ENCODE measurements at places on chromosomes 3 and 15.

GRCh38 chr15:23467110-23467600 lies 20.1 kb upstream of the GOLGA6L2 start:
- peak; percentile 36 for DNase-seq

GRCh38 chr3:178353006-178353694 lies 183.1 kb upstream of the KCNMB2 start:
- DNase-seq, result no peak

GRCh38 chr3:108281670-108282069 lies 14.7 kb upstream of the HHLA2 start:
- DNase-seq, result no peak

GRCh38 chr3:2976212-2976611 lies 134.0 kb downstream of the IL5RA start:
- no peak for DNase-seq

DNA sequence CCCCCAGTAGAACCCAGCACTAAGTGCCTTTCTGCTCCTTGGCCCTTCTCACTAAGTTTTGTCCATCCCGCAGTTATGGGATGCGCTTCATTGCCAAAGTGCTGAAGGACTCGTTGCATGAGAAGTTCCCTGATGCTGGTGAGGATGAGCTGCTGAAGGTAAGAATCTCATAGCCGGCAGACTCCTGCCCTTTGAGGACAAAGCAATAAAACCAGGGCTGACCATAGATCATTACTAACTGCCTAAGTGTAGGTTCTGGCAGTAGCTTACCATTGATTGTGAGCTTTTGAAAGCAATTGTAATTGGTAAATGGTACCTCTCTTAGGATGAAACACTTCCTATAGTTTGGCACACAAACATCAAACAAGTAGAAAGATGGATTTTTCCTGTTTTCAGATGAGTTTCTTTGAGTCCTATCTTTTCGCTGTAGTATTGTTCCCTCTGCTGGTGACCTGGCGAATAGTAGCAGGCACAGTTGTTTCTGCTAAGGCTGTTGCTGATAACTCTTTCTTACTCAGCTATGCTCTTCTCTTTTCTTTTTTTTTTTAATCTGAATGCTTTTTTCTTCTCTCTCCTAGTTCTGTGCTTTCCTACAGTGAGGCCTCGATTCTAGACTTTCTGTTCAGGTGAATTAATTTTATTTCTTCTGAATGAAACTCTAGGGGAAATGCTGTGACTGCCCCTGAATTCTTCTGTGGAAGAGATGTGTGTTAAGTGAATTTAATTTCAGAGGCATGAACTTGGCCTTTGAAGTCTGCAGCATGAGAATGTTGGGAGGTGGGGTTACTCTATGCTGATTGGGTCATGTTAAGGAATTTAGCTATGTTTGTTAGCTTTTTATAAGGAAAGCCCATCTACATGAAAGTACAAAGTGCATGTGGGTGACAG lies 47.4 kb upstream of the CRTC3 start:
- DNase-seq, result peak; percentile 45

GRCh38 chr15:80275961-80276360 lies 23.9 kb upstream of the CTXND1 start:
- DNase-seq, result peak; percentile 70

DNA sequence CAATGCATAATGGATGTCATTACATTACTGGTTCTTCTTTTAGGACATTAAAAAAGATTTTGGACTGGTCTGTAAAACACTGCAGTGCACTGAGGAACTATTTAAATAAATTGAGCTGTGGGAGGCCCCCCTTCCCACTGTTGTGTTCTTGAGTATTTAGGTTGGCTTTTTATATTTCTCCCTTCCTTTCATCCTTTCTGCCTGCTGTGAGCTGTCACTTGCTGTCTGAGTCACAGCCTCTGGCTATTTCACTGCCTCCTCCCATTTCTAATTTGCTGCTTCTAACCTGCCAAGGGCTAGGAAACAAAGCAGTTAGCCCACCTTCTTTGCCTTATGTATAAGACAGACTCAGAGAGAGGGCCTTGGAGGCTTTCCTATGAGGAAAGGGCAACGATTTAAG lies 89.0 kb upstream of the FNDC3B start:
- peak; percentile 43 for DNase-seq

DNA sequence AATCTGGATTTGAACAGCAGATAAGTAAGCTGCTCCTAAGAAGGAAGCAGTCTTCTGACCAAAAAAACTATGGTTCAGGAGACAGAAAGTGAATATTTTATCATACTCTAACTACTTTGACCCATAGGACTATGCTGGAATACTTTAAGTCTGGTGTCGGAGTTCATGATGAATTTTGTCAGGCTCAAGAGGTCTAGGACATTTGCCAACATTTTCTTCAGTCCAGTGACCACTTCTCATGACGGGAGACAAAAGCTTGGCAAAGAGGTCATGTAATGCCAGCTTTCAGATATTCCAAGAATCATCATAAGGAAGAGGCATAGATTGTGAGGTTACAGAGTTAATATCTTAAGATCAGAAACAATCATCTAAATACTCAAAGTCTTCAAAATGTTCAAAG lies 20.5 kb upstream of the DCBLD2 start:
- no peak for DNase-seq

GRCh38 chr3:143066033-143066432 lies 53.5 kb upstream of the CHST2 start:
- no peak for DNase-seq

- no peak for DNase-seq
Measured at GRCh38 chr3:64133987-64134386, 91.3 kb downstream of the PRICKLE2 start.

- no peak for DNase-seq
Measured at GRCh38 chr15:64865998-64866520, 24.3 kb downstream of the PLEKHO2 start.

- no peak for DNase-seq
Measured at GRCh38 chr15:29222129-29222853, 47.3 kb downstream of the NSMCE3 start.

DNA sequence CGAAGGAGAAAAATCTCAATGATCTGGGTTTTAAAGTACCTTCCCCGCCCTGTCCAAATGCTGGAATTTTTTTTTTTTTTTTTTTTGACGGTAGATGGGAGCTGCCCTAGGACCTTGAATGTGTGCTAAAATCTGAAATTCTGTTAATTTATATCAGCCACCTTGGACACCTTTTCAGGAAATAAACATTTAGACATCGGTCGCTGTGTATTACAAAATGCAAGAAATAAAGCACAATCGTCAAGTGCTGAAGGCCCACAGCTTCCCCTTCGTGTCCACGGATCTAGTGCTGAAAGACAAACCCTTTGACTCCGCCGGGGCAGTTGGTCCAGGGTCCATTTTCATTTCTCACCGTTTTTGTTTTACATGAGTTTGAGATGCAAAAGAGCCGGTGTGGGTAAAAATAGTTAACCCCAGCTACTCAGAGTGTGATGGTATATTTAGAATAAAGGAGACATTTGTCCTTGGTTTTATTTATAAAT lies 90.2 kb upstream of the CHD2 start:
- DNase-seq, result no peak

DNA sequence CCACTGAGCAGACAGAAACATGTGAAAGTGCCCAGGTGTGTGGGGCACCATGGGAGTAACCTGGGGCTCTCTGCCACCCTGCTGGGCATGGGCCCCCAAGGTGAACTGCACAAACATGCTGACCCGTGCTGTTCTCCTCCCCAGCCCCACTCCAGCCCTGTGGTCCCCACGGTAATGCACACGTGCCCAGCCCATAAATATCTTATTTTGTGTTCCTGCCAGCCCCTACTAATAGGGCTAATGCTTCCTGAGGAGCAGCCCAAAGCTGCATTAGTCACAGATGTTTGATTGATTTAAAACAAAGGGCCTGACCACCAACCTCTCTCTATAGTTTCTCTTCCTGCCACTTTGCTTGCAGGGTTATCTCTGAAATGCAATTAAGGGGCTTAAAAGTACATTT lies 95.4 kb downstream of the ABHD5 start:
- DNase-seq, result no peak

DNA sequence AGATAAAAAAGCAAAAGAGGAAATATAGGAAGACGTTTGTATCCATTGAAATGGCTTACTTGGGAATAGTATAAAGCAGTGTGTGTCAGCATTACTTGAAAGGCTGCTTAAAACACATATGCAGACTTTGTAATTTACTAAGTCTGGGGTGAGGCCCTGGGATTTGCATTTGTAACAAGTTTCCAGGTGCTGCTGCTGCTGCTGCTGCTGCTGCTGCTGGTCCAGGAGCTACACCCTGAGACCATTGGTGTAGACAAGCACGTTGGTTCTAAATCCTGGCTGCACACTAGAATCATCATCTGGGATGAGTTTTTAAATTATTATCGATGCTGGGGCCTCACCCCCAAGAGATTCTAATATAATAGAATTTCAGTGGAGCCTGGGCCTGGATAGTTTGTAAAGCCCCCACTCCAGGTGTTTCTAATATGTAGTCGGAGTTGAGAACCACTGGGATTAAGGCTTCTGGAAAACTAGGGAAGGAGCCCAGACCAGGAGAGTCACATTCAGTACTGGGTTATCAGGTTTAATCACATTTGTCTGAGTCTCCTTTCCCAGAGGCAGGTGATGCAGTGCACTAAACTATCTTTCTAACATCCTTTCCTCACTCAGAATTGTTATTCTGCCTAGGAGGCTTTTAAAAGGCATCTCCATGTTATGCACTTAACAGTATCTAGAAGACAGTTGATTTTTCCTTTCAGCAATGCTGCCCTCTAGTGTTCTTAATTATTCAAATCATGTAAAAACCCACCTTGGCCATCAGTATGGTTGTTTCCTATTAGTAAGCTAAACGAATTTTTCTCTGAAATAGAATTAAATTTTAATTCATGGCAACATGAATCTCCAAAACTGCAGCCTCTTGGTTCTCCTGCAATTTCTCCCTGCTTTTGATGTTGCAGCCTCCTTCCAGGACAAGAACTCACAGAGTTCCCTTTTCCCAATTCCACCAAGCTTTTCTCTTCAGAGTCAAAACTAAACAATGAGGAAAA lies 45.4 kb downstream of the SSR3 start:
- peak; percentile 56 for DNase-seq
